Hair follicular keratinocyte (primary cell): ENCODE measurements at places on chromosomes 13 and 19. TPM values are rescaled to one million over a fixed set of nuclear protein-coding genes. Genes with fewer than 3 reads are reported as not detected.

The KPTN gene
- 2.9 and 3.2 TPM in 2 replicates for total RNA-seq

The SIGLECL1 gene
- not detected in 2 replicates for total RNA-seq

The WTIP gene
- 9.4 and 33.8 TPM in 2 replicates for total RNA-seq

The C19orf38 gene
- 0.39 and 0.42 TPM in 2 replicates for total RNA-seq

The ZNF560 gene
- total RNA-seq: 0.16 and 0.19 TPM in 2 replicates

The VMAC gene
- 2.5 and 5.4 TPM in 2 replicates for total RNA-seq

The MAG gene
- not detected in 2 replicates for total RNA-seq

The MRI1 gene
- total RNA-seq: 35.5 and 38.2 TPM in 2 replicates

The EBI3 gene
- 0.23 TPM in 1 of 2 replicates, not detected in the other for total RNA-seq

The APOC1 gene
- total RNA-seq: 3.8 and 18.1 TPM in 2 replicates

The TSHZ3 gene
- total RNA-seq: 2.6 and 4.1 TPM in 2 replicates
